Hepatocyte (in vitro differentiated cells): ENCODE measurements at places on chromosomes 5 and 9. TPM values are rescaled to one million over a fixed set of nuclear protein-coding genes. Genes with fewer than 3 reads are reported as not detected.

Gene PTGDS
- total RNA-seq: 56.0 and 56.4 TPM in 2 replicates

Gene GRM6
- not detected in 2 replicates for total RNA-seq

Gene RORB
- total RNA-seq: 1.4 and 1.8 TPM in 2 replicates

GRCh38 chr9:132546148-132547051, 36.0 kb upstream of the BARHL1 start:
- DNase-seq: peak; percentile 64
- H3K4me1 ChIP-seq: peaks cover 11% of the 10 kb centered on the region
- no peaks in the 10 kb centered on the region for H3K36me3 ChIP-seq
- H3K27ac ChIP-seq: no peak overlapping the region
- H3K27me3 ChIP-seq: no peaks in the 10 kb centered on the region
- H3K4me3 ChIP-seq: peak overlapping the region; percentile 2

GRCh38 chr5:77095189-77095588, 8.1 kb upstream of the ZBED3 start:
- no peak for DNase-seq
- H3K36me3 ChIP-seq: no peaks in the 10 kb centered on the region
- no peaks in the 10 kb centered on the region for H3K27me3 ChIP-seq

GRCh38 chr9:125151730-125152129, 8.4 kb upstream of the SCAI start:
- H3K4me3 ChIP-seq: no peak overlapping the region
- no peak for DNase-seq
- no peaks in the 10 kb centered on the region for H3K36me3 ChIP-seq

- H3K4me3 ChIP-seq: no peak overlapping the region
- H3K27me3 ChIP-seq: no peaks in the 10 kb centered on the region
- DNase-seq: peak; percentile 50
- no peaks in the 10 kb centered on the region for H3K36me3 ChIP-seq
- H3K27ac ChIP-seq: no peak overlapping the region
- H3K4me1 ChIP-seq: peaks cover 10% of the 10 kb centered on the region
These were observed 574.9 kb upstream of the DMAC1 start for GRCh38 chr9:8374471-8374870.

DNA sequence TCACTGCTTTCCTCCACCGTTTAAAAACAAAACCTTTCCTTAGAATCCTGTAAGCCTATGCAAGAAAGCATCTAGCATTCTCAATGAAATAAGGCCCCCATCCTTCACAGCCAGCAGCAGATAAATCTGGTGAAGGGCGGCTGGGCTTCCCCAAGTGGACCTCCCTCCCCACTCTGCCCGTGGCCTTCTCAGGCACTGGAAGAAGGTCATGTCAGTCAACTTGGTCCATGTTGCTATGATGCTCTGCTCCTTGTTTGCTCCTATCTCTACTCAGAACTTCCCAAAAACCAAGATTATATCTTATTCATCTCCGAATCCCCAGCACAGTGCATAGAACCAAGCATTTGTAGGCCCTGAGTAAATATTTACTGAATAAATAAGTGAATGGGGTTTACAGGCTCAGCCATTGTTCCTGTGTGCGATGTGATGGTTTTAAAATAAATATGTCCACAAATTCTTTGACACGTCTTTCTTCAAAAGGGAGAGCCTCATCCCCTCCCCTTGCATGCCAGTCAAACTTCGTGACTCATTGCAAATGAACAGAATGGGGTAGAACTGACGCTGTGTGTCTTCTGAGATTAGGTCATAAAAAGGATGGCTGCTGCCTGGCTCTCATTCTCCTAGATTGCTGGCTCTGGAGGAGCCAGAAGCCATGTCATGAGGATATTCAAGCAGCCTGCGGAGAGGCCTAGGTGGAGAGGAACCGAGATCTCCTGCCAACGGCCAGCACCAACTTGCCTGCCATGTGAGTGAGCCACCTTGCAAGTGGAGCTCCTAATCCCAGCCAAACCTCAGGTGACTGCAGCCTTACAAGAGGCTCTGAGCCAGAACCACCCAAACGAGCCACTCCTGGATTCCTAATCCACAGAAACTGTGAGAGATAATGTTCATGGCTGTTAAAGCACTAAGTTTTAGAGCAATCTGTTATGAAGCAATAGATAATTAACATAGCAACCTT, 70.5 kb downstream of the MED27 start:
- peaks cover 3% of the 10 kb centered on the region for H3K36me3 ChIP-seq
- H3K4me3 ChIP-seq: no peak overlapping the region
- no peak overlapping the region for H3K27ac ChIP-seq
- DNase-seq: no peak

- no peak overlapping the region for H3K27ac ChIP-seq
- no peaks in the 10 kb centered on the region for H3K4me1 ChIP-seq
- no peaks in the 10 kb centered on the region for H3K27me3 ChIP-seq
- no peak for DNase-seq
- H3K36me3 ChIP-seq: no peaks in the 10 kb centered on the region
These were observed 564.0 kb upstream of the ZNF462 start for GRCh38 chr9:106298997-106299396.

- no peak overlapping the region for H3K4me3 ChIP-seq
- H3K36me3 ChIP-seq: no peaks in the 10 kb centered on the region
- H3K27ac ChIP-seq: no peak overlapping the region
- no peaks in the 10 kb centered on the region for H3K4me1 ChIP-seq
These were observed 1883.7 kb upstream of the C9orf72 start for GRCh38 chr9:29456940-29457339.
